NCI-H69 (cell line): ENCODE measurements at places on chromosomes 13 and 19.

DNA sequence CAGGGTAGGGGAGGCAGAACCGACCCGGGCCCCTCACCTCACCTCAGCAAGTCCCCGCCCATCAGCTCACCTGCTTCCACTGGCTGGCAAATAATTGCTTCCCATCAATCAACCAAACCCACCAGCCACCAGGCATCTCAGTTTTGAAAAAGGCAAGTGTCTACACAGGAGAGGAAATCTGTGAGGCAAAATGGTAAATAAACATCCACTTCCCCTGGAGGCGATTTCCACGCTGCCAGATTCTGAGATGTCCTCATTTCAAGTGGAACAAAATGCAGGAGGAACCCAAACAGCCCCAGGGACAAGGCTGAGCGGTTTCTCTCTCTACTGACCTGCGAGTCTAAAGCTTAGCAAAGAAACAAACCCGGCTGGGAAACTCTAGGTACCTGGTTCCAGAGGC, 117.5 kb downstream of the CRYL1 start:
- no peak for DNase-seq

DNA sequence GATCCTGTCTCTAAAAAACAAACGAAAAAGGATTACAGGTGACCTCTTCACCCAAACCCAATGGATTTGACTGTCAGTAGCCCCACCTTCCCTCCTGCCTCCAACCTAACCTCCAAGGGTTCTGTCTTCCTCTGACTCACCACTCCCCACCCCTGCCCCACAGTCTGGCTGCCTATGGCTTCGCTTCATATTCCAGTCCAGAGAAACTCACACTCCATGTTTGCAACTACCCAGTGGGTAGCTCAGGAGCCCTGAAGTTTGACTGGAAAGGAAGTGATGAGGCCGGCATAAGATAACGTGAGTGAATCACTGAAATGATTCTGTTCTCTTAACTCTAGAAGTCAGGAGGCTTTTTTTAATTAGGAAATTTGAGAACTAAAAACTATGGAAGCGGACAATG, 303.9 kb downstream of the FOXO1 start:
- no peak for DNase-seq

DNA sequence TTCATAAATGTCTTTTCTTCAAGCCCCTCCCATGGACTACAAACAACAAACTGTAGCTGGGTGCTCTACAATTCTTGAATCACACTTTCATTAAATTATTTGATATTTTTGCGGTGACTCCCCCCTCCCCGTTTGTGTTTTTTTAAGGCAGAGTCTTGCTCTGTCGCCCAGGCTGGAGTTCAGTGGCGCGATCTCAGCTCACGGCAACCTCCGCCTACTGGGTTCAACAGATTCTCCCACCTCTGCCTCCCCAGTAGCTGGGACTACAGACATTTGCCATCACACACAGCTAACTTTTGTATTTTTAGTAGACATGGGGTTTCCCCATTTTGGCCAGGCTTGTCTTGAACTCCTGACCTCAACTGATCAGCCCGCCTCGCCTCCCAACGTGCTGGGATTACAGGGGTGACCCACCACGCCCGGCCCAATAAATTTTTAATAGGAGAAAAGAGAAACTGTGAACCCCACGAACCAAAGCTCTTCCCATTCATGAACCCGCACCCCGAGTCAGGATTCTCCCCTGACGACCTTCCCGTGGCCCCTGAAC, 703 bp downstream of the ZNF506 start:
- no peak for DNase-seq

DNA sequence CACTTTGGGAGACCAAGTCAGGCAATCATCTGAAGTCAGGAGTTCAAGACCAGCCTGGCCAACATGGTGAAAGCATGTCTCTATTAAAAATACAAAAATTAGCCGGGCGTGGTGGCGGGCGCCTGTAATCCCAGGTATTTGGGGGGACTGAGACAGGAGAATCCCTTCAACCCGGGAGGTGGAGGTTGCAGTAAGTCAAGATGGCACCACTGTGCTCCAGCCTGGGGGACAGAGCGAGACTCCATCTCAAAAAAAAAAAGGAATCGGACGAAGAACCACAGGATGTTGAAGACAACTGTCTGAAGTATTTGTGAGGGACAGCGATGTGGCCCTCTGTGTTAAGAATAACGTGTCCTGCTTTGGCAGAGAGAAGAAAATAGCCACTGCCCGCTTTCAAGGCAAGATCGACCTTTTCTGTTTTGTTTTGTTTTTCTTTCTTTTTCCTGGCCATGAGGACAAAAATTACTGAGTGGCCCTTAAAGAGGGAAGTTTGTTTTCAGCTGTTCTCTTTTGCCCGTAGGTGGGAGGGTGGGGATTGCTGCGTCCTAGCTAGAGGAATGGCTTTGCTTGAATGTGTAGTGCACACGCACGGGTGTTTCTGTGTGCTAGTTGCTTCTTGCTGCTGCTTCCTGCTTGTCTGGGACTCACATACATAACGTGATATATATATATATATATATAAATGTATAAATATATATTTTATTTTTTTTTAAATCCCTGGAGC, 6.2 kb upstream of the PRKCG start:
- no peak for DNase-seq

GRCh38 chr13:111187960-111188541, 72.9 kb downstream of the ARHGEF7 start:
- peak; percentile 47 for DNase-seq

DNA sequence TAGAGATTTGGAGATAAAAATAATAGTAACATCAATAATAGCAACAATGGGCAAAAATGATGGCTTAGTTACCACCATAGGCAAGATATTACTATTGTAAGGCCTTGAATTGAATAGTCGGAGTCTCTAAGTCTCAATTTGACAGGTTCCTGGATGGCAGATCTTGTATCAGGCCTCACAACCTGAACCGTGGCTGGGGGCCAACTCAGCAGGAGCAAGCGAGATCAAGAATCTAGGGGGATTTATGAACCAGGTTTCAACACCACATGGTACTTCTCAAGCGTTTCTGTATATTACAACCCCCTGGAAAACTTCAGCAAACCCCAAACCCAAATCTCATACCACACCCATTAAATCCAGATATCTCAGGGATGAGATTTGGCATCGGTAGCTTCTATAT, 573.8 kb downstream of the LIG4 start:
- DNase-seq = peak; percentile 24

GRCh38 chr13:111898956-111899713, 167.8 kb upstream of the SOX1 start:
- DNase-seq = no peak

DNA sequence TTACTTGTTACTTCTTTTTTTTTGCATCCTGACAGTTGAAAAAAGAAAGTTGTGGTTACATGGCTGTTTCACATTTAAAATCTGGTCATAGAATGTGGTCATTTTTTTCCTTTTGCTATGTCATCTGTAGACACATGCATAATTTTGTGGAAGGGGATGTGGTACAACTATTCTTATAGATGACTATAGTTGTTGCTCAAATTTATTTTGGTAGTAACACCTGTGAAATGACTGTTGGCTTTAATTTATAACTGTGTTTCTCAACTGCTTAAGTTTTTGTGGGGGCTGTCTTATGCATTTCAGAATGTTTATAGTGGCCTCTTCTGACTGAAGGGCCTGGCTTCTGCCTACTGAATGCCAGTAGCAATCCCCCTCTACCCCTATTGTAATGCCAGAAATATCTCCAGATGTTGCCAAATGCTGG, 130.5 kb downstream of the PAN3 start:
- DNase-seq = no peak

GRCh38 chr19:47322058-47322457, 9.9 kb upstream of the C5AR2 start:
- DNase-seq = no peak

DNA sequence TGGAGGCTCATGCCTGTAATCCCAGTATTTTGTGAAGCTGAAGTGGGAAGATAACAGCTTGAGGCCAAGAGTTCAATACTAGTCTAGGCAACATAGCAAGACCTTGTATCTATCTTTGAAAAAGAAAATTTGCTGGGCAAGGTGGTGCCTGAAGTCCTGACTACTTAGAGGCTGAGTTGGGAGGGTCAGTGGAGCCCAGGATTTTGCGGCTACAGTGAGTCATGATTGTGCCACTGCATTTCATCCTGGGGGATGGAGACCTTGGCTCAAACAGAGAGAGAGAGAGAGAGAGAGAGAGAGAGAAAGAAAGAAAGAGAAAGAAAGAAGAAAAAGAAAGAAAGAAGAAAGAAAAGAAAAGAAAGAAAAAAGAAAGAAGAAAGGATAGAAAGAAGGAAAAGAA, 1872.3 kb upstream of the PCDH20 start:
- no peak for DNase-seq
